ENCODE measurements at places on chromosomes 1 and 21.

DNA sequence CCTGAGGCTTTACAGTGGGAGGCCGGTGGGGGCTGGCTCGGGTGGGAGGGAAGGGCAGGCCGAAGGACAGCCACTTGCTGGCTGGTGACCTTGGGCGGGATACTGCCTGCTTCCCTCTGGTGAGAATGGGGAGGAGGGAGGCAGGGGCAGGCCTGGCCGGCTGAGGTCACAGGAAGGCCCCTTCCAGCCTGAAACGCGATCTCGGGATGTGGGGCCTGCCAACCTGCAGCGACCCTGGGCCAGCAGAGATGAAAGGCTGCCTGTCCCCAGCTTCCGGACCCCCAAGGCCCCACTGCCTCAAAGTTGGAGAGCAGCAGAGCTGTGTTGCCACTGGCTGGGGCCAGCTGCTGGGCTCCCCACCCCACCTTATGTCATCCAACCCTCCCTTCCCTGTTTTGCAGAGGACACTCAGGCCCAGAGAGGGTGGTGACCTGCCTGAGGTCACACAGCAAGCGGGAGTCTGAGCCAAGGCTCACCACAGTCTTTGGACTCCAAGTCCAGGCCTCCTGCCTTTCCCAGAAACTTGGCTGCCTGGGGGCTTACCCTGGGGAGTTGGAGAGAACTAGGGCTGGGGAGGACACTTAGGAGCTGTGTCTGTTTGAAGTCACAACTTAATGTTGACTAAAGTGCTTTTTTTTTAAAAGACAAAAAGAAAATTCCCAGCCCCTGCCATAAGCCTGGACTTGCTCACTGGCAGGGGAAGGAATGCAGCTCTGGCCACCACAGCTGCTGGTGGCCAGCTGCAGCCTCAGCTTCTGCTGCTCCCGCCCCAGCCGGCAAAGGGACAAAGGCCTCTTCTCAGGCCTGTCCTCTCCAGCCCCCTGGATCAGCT, 14.8 kb upstream of the WASF2 start:
- no peak for DNase-seq

DNA sequence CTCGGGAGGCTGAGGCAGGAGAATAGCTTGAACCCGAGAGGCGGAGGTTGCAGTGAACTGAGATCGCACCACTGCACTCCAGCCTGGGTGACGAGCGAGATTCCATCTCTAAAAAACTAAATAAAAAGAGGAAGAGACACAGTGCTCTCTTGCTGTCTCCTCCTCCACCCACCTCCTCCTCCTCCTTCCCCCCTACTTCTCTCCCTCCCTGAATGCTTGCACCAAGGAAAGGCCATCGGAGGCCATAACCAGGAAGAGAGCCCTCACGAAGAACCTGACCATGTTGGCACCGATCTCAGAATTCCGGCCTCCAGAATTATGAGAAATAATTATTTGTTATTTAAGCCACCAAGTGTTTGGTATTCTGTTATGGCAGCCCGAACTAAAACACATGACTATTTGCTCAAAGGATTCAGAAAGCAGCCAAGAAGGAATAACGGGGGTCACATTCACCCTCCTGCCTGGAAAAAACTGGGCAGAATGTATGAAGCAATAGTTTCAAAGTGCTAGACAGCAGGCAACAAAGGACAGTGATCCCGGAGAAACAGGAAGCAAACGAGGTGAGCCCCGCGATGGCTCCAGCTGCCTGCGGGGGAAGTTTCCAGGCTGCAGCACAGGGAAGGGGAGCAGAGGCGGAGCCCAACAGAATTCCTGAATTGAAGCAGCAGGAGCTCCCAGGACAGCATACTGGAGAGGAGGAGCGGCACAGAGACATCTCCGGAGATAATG, 35.8 kb downstream of the LDLRAD1 start:
- no peak for DNase-seq

GRCh38 chr1:212689196-212689725, 10.4 kb downstream of the BATF3 start:
- DNase-seq, result no peak

DNA sequence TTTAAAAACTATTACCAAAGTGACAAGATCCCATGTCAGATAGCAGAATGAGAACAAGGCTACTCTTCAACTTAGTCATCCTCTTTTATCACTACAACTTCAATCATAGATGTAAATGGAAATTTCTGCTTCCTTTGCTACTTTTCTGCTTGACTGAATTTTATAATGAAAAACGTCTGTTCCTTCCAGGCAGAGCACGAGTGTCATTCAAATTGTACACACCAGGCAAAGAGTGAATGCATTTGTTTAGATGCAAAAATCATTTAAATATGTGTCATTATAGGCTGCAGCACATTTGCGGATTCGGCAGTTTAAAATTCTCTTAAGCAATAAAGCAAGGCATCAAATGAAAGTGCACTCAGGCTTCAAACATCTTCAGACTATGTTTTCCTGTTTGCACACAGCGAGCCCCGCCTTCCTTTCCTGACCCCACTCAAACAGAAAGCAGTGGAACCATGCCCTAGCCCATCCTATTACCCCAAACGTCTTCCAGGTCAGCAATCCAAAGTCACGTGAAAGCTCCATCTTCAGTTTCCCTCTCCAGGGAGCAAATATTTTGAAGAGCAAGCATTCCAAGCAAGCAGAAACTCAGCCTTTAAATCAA, 99.6 kb downstream of the APP start:
- no peak for DNase-seq

DNA sequence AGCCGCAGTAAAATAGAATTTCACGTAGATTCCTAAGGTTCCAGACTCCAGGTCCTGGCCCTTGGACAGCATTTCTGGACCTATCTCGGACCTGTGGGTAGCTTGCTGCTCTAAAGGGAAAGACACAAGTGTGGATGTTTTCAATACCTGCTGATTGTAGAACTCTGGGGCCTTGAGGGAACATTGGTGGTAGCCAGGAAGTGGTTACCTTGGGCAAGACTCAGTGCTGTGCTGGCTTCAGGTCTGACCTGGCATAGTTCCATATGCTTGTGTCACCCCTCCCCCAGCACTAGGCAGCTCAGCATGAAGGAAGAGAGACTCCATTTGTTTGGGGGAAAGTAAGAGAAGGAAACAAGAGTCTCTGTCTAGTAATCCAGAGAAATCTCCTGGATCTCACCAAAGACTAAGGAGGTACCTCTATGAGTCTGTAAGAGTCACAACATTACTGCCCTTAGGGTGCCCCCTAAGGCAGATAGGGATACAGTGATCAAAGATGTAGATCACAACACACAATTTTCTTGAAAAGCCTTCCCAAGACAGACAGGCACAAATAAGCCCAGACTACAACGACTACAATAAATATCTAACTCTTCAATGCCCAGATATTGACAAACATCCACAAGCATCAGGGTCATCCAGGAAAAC, 398.8 kb downstream of the TGFB2 start:
- no peak for DNase-seq

DNA sequence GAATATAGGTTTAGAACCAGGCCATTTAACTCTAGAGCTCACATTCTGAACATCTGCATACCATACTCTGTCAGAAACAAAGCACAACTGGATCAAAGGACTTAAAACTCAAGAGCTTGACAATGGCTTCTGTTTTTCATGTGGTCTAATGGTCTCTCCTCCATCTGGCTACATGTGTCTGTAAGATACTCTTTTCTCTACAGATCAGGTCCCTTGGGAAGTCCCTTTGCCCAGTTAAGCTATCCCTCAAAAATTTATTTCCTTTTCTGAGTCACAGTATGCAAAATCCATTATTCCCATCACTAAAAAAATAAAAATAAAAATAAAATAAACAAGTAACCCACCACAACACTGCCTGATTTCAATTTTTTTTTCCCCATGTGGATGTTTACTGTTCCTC, 357.0 kb upstream of the PRMT6 start:
- DNase-seq, result no peak

DNA sequence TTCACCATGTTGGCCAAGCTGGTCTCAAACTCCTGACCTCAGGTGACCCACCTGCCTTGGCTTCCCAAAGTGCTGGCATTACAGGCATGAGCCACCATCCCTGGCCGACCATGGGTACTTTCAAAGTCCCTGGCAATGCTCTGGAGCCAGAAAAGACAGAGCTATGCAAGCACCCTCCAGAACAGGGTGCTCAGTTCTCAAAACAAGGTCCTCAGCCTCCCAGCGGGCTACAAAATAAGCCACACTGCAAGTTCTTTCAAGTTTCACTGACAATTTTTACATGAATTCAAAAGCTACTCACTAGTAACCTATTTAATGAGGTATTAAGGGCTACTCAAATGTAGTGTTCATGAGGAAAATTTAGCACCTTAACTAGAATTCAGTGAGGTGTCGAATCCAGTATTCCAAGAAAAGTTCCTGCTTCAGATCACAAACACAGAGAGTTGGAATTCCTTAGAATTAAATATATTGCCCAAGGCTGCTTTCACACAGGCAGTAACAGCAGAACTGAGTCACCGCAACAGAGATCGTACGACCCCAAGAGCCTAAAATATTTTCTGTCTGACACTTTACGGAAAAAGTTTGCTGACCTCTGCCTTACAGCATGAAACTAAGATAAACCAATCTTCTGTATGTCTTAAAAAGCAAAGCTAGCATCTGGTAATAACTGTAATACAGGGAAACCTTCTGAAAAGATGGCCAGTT, 60.7 kb downstream of the HSF2BP start:
- DNase-seq, result no peak

DNA sequence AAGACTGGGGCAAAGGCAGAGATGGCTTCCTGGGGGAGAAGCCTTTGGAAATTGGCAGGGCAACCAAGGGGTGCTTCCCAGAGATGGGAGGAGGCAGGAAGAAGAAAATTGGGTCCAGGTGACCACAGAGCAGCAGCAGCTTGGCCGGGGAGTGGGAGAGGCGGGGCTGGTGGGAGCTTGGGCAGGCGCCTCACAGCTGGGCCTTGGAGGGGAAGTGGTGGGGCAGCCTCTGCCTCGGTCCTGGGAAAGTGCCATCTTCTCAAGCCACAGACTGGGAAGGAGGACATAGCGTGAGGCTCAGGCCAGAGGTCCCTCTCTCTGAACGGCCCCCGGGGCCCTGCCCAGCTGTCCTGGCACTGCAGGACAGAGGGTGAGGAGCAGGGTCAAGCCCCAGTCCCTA, 24.0 kb upstream of the WASF2 start:
- no peak for DNase-seq

- no peak for DNase-seq
Observed at GRCh38 chr21:46286648-46287002, 483 bp downstream of the YBEY start.

DNA sequence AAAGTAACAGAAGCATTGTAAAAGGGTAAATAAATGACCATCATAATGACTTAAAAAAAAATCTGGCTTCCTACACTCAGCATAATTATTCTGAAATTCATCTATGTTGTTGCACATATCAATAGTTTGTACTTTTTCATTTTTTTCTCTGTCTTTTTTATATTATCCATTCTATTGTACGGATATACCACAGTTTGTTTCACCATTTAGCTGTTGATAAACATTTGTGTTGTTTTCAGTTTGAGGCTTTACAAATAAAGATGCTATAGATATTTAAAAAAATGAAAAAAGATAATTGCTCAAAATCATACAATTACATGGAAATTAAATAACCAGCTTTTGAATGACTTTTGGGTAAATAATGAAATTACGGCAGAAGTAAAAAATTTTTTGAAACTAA, 31.9 kb downstream of the GPR88 start:
- DNase-seq, result no peak

GRCh38 chr1:61981870-61982660, 212.6 kb upstream of the L1TD1 start:
- no peak for DNase-seq

GRCh38 chr1:238487931-238488330, 597.2 kb upstream of the ZP4 start:
- DNase-seq, result no peak

DNA sequence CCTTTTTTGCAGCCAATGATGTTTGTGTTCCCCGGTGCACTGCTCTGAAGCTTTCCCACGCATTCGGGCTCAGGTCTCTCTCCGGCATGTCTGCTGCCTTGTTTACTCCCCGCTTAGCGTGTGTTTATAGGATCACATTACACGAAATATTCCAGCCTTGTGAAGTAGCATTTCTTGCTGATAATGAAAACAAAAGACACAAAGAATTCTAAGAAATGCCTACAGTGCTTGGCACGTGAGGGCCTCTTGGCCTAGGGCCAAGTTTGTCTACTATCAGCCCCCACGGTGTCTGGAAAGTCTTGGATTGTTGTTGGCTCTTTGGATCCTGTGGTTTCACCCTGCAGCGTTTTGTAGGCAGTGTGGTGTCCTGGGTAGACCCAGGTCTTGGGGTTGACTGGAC, 11.2 kb upstream of the GSTM4 start:
- DNase-seq, result no peak

DNA sequence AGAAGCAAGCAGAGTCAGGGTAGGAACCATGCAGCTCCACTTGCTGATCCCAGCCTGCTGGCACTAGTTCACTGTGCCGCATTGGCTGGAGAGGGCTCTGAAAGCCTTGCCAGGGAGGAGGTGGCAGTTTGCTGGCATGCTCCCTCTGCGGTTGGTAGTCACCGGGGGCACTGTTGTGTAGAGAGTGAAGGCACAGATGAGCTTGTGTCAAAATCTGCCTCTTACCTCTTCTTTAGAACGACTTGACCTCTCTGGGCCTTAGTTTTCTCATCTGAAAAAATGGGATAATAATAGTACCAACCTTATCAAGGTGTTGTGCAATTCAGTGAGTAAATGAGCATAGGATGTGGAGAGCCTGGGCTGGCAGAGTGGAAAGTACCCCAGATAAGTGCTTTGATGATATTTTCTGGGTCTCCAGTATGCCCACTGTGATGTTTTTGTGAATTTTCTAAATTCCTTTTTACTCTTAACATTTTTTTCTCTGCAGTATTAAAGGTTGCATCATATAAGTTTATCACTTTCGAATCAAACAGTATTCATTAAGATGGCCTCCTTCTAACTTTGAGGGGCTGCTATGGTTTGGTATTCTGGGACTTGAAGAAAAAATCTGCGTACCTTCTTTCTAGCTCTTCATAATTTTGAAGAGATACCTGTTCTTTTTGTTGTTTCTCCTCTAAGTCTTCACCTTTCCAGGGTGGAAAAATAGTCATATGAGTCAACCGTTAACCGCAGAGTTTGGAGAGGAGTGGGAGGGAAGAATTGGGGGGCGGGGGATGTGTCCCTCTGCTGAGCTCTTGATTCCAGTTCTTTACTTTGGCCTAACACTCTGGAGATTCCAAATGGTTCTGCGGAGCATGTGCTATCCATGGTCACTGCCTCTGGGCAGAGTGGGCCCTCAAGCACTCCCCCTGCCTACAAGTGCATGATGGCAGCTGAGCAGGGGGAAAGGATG, 26.8 kb downstream of the SZRD1 start:
- no peak for DNase-seq

- DNase-seq, result no peak
Observed at GRCh38 chr1:165040641-165041040, 315.9 kb downstream of the LMX1A start.

DNA sequence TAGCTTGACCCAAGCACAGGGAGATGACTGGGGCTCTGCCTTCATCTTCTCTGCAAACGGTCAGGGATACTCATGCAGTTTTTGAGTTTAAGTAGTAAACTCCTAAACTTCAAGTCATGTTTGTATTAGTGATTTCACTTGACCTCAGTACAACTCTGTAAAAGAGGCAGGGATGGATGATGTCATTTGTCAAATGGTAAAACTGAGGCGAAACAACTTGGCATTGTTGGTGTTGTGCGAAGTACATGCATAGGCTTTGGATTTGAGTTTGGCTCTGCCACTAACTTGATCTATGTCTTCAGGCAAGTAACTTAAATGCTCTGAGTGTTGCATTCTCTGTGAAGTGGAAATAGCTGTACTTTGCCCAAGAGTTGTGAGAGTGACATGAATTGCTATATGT, 42.7 kb downstream of the WNT4 start:
- DNase-seq, result no peak

- DNase-seq, result no peak
Observed at GRCh38 chr1:30419831-30420230, 303.6 kb downstream of the MATN1 start.

- DNase-seq, result no peak
Observed at GRCh38 chr1:194865383-194865782, 1679.0 kb upstream of the B3GALT2 start.

All from stimulated activated CD8-positive, alpha-beta memory T cell treated with anti-CD3 and anti-CD28 coated beads, Interleukin-7, amount 100 ng/mL, for 1 hour (primary cell).